EH (cell line): ENCODE measurements at places on chromosomes 12 and 14.

GRCh38 chr14:74962493-74962892 is 7.1 kb upstream of the PGF start:
- no peak for DNase-seq

GRCh38 chr12:124742111-124742510 is 121.6 kb downstream of the SCARB1 start:
- DNase-seq = no peak

GRCh38 chr14:97687944-97688630 is 890.9 kb downstream of the VRK1 start:
- DNase-seq = no peak

- no peak for DNase-seq
Measured at GRCh38 chr12:91655966-91656365, 473.3 kb upstream of the DCN start.

DNA sequence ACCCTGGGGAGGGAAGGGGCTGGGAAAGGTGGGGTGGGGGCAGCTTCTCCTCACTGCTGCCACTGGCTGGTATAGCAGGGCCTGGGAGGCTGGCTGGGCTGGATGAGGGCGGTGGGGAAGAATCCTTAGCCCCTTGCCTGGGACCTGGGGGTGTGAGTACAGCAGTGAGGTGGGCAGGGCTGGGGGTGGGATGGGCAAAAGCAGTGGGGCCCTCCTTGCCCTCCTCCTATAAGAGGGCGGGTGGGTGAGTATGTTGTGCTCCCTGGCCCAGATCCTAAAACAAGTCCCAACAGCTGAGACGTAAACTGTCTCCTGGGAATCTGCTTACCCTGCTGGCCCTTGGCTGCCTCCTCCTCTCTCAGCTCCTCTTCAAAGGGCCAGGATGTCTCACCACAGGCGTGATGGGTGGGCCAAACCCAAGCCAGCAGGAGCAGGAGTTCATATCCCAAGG is 2.2 kb downstream of the NCKAP5L start:
- DNase-seq = peak; percentile 27

- no peak for DNase-seq
Measured at GRCh38 chr12:68498736-68499135, 112.0 kb upstream of the RAP1B start.

GRCh38 chr14:104359969-104360442 is 219.6 kb upstream of the C14orf180 start:
- DNase-seq = no peak

DNA sequence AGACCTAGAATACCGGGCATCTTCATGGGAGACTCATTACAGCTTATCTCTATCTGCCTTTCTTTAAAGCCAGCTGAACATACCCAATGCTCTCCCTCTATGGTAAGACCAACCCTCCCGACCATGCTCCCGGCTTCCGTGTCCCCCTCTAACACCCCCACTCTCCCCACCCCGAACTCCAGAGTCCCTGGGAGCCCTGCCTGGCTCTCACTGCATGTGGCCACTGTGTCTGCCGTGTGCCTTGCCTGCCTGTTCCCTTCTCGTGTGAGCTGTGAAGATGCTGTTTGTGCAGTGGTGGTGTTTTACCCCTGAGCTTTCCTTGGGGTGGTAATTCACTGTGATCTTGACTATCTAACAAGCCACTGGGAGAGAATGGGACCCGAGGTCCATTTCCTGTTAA is 146.4 kb upstream of the FKBP4 start:
- DNase-seq = no peak

DNA sequence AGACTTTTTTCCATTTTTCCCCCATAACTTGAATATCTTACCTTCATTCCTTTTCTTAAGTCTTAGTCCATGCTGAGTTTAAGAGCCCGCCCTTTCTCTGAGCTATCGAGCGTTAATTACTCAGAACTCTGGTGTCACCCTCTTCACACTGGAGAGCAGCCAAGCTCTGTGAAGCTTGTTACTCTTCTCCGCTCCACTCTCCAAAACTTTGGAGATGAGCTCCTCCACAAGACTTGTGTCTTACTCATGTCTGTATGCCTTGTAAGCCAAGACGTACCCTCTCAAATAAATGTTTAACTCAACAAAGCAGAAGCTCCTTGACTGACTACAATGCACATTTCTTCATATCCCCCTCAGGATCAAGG is 54.7 kb downstream of the DICER1 start:
- DNase-seq = no peak

- peak; percentile 39 for DNase-seq
Measured at GRCh38 chr12:26555139-26555538, 277.9 kb downstream of the ITPR2 start.

DNA sequence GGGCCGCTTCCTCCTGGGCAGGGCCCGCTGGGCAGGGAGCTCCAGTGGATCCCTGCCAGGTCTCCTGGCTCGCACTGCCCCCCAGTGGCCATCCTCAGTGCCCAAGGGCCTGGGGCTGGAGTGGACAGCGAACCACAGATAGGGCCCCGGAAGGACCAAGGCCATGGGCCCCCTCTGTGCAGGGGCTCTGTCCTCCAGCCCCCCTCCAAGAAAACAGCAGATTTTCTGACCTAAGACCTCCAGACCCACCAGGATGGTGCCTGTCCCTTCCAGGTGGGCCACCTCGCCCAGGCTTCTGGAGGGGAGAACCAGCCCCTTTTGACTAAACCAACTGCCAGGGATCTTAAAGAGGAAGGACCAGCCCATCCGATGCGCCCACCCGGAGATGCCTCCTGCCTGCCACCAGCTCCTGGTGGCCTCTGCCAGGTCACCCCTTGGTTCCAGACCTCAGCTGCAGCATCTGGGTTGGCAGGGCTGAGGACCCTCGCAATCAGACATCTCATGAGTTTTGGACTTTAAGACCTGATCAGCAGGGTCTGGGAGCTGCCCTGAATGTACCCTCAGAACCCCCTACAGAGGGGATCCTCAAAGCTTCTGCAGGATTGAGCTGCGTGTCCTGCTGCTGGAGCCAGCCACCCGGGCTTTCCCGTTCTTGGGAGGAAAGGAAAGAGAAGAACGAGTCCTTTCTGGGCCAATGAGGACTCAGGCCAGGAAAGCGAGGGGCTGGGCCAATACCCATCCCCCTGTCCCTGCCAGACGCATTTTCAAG is 325.8 kb upstream of the DIO3 start:
- DNase-seq = peak; percentile 50

DNA sequence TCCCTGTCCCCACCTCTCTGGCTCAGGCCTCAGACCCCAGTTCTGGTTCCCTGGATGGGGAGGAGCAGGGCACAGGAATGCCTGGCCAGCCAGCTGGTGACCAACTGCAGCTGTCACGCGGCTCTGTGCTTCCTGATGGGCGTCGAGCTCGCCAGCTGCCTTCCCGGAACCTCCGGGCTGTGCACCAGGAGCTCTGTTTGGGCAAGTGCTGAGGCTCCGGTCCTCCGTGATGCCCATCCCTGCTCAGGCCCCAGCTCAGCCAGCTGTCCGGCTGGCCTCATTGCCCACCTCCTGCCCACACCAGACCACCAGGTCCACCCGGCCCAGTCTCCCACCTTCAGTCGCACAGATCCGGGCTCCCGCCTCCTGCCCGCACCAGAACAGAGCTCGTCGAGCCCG is 4.8 kb downstream of the IFFO1 start:
- DNase-seq = peak; percentile 63

- DNase-seq = no peak
Measured at GRCh38 chr12:1453810-1454209, 140.6 kb downstream of the FBXL14 start.

DNA sequence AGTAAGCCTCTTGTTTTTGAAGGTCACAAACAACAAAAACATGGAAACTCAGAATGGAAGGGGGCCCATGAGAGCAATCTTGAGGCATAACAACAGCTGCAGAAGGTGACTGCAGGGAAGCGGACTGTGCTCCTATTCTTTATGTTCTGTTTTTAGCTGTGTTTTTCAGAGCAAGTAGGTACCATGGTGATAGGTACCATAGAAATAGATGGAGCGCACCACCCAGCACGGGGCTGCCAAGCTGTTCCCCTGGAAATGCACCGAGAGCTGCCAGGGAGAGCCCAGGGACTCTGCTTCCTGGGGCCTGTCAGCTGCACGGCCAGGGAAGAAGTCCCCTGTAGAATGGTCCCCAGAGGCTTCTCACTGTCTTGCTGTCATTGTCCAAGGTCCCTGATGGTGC is 32.8 kb downstream of the DGLUCY start:
- DNase-seq = no peak

- DNase-seq = no peak
Measured at GRCh38 chr12:110849221-110849620, 2.4 kb downstream of the CCDC63 start.

GRCh38 chr14:63205044-63205575 is 867 bp downstream of the RHOJ start:
- peak; percentile 6 for DNase-seq

DNA sequence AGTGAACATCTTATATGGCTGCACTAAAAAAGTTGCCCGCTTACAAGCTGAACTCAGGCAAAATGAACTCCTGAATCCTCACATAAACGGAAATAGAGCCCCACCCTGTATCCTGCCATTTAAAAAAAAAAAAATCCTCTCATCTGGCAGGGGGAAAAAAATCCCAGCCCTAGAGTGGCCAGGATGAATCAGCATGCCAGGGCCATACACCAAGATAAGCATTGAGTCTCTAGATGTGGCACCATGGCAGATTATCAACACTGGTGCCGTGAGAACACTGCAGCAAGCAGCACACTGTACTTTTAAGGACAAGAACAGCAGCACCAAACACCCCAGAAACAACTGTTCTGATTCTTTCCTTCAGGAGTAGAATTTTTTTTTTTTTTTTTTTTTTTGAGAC is 65.5 kb downstream of the RASSF3 start:
- DNase-seq = peak; percentile 84

DNA sequence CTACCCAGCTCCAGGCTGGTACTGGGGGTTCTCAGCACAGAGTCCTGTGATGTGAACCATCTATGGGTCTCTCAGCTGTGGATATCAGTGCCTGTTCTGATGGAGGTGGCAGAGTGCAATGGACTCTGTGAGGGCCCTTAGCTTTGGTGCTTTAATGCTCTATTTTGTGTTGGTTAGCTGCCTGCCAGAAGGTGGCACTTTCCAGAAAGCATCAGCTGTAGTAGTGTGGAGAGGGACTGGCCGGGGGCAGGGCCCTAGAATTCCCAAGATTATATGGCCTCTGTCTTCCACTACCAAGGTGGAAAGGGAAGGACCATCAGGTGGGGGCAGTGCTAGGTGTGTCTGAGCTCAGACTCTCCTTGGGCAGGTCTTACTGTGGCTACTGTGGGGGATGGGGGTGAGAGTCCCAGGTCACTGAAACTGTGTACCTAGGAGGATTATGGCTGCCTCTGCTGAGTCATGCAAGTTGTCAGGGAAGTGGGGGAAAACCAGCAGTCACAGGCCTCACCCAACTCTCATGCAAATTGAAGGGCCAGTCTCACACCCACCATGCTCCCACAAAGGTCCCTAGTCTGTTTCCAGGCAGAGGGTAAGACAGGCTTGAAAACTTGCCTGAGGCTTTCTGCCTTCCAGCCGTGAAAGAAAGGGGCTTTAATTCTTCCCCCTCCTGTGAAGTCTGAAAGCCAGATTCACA is 878.1 kb downstream of the C12orf50 start:
- no peak for DNase-seq

- DNase-seq = no peak
Measured at GRCh38 chr12:109670731-109671130, 42.9 kb upstream of the FAM222A start.

GRCh38 chr14:30252783-30253674 is 305.9 kb upstream of the G2E3 start:
- DNase-seq = peak; percentile 7

- DNase-seq = no peak
Measured at GRCh38 chr14:71566276-71566675, 366.0 kb upstream of the RGS6 start.

- no peak for DNase-seq
Measured at GRCh38 chr14:26213846-26214575, 383.8 kb downstream of the NOVA1 start.

DNA sequence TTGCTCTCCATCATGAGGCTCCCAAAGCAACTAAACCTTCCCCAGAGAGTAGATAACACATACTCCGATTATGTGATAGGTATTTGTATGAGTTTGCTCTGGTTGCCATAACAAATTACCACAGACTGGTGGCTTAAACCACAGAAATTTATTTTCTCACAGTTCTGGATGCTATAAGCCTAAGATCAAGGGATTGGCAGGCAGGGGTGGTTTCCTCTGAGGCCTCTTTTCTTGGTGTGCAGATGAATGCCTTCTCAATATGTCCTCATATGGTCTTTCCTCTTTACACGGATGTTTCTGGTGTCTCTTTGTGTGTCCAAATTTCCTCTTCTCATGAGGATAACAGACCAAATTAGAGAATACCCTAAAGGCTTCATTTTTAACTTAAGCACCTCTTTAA is 285.8 kb upstream of the GRIP1 start:
- peak; percentile 5 for DNase-seq

- DNase-seq = no peak
Measured at GRCh38 chr14:57470909-57471308, 22.7 kb downstream of the CCDC198 start.

- DNase-seq = peak; percentile 22
Measured at GRCh38 chr12:3646561-3647241, 106.2 kb downstream of the CRACR2A start.

DNA sequence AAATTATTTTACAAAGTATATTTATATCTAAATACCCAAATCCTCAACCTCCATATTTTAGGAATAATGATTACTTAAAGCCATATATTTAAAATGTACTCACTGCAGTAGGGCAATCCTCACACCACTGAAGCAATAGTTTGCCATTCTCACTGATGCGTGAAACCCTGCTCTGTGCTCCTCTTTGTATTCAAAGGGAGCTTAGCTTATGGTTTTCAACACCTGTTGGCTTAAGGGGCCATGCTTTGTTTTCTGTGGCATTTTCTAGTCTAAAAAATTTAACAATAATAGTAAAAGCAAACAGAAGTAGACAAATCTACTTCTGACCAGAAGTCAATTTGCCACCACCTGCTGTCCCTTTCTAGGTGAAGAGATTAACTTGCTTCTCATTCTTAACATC is 294.6 kb downstream of the FLRT2 start:
- no peak for DNase-seq

- no peak for DNase-seq
Measured at GRCh38 chr14:24182110-24182882, 6.3 kb downstream of the IPO4 start.

GRCh38 chr12:87783467-87783866 is 245.7 kb downstream of the C12orf50 start:
- no peak for DNase-seq

DNA sequence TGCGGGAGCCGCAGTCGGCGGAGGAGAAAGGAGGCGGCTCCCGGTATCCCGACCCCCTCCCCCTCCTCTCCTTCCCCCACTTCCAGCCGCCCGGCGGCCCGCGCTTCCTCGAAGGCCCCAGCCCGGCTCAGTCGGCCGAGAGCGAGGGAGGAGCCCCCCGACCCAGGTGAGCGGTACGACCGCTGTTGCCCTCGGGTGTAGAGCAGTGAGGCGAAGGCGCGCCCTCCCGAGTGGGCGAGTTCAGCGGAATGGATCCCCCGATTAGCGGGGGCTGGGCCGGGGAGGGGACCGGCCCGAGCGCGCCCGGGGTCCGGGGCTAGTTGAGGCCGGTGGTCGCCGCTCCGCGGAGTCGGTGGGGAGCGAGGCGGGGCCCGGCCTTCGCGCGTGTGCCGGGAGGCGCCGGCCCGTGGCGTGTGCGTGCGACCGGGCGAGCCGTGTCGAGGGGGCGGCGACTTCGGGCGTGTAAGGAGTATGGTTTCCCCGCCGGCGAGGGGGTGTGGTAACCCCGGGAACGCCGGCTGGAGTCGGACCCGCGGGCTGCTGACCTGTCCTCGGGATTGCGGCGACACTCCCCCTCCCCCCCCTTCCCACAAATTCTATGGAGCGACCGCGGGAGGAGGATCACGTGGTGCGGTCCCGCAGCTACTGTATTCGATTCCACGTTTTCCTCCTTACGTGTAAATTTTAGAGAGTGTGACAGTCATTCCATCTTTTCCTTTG is 501 bp downstream of the RIMKLB start:
- peak; percentile 63 for DNase-seq

- peak; percentile 44 for DNase-seq
Measured at GRCh38 chr12:121668750-121669520, 519 bp downstream of the MORN3 start.
